ENCODE measurements at places on chromosomes 6 and 20. TPM values are rescaled to one million over a fixed set of nuclear protein-coding genes. Genes with fewer than 3 reads are reported as not detected.

AVP gene
- total RNA-seq: not detected

ROMO1 gene
- total RNA-seq: 629 TPM

DNA sequence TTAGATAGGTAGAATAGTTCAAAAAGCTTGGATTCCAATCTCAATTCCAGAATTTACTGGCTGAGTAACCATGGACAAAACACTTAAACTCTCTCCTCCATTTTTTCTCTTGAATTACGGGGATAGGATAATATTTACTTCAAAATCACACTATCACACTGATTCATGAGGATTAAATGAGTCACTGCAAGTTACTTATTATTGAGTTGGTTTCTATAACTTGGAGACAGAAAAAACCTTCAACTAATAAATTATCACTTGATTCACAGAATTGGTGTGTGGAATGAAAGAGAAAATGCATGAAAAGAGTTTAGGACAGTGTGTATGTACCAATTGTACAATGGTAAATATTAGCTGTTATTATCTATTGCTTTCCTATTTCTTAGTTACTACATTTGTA, 585.2 kb downstream of the PHF3 start:
- DNase-seq: no peak
- no peaks in the 10 kb centered on the region for H3K36me3 ChIP-seq
- no peak overlapping the region for H3K4me3 ChIP-seq
- H3K27me3 ChIP-seq: no peaks in the 10 kb centered on the region
- H3K27ac ChIP-seq: no peak overlapping the region
- H3K4me1 ChIP-seq: no peaks in the 10 kb centered on the region

DNA sequence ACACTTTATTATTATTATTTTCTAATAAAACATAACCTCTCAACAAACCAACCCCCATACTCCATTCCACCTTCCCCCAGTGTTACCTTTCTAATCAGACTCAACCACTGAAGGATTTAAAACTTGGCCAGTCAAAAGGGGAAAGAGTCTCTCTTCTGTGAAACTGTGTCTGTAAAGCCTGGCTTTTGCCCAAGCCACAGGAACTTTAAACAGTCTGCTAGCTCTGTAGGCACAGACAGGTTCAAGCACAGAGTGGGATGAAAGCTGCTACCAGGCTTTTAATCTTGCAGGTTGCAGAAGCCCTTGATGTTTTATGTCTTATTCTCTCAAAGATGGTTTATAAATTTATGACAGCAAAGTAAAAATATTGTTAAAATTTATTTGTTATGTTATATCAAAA, 585.7 kb downstream of the TENT5A start:
- no peak overlapping the region for H3K4me3 ChIP-seq
- no peak overlapping the region for H3K27ac ChIP-seq

CLPSL1 gene
- not detected for total RNA-seq

C20orf202 gene
- total RNA-seq: not detected

- H3K4me1 ChIP-seq: no peaks in the 10 kb centered on the region
- no peaks in the 10 kb centered on the region for H3K27me3 ChIP-seq
- no peaks in the 10 kb centered on the region for H3K36me3 ChIP-seq
- peak; percentile 18 for DNase-seq
- H3K27ac ChIP-seq: no peak overlapping the region
Observed at GRCh38 chr6:65776332-65776731, 69.3 kb upstream of the EYS start.

GRCh38 chr6:33692760-33693158, 18.7 kb downstream of the UQCC2 start:
- H3K27ac ChIP-seq: peak overlapping the region; percentile 53
- H3K27me3 ChIP-seq: no peaks in the 10 kb centered on the region
- H3K4me3 ChIP-seq: no peak overlapping the region
- peaks cover 30% of the 10 kb centered on the region for H3K4me1 ChIP-seq

- H3K4me1 ChIP-seq: peaks cover 34% of the 10 kb centered on the region
- peak; percentile 91 for DNase-seq
- H3K36me3 ChIP-seq: no peaks in the 10 kb centered on the region
Observed at GRCh38 chr6:41367700-41368099, 32.3 kb downstream of the NCR2 start.

TRAPPC3L gene
- total RNA-seq: not detected

DNA sequence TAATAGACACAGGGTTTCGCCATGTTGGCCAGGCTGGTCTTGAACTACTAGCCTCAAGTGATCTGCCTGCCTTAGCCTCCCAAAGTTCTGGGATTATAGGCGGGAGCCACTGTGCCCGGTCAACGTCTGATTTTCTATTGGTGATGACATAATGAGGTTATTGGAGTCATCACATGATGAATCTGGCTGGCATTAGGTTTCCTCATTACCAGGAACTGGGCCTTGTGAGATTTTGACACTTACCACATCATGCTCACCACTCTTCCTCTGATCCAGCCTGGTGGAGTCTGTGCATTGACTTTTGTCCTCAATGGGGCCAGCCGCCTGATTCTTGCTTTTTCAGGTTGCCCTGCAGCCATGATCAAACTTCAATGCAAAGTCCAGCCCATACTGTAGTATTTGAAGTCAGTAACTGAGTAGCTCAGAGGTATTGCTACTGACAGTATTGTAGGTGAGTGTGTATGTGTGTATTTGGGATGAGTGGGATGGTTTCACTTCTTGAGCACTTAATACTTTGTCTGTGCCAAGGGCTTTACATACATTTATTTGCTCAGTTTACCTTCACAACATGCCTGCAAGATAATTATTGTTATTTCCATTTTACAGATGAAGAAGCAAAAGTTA, 16.0 kb downstream of the ANKS1A start:
- no peak overlapping the region for H3K4me3 ChIP-seq
- no peaks in the 10 kb centered on the region for H3K27me3 ChIP-seq
- no peak overlapping the region for H3K27ac ChIP-seq
- no peaks in the 10 kb centered on the region for H3K36me3 ChIP-seq

- DNase-seq: peak; percentile 59
- H3K4me1 ChIP-seq: no peaks in the 10 kb centered on the region
- no peaks in the 10 kb centered on the region for H3K27me3 ChIP-seq
- H3K4me3 ChIP-seq: no peak overlapping the region
Observed at GRCh38 chr6:163554663-163555062, 140.1 kb downstream of the QKI start.

GRCh38 chr20:56978475-56978874, 288.0 kb downstream of the BMP7 start:
- peaks cover 3% of the 10 kb centered on the region for H3K27me3 ChIP-seq
- H3K27ac ChIP-seq: no peak overlapping the region
- DNase-seq: no peak
- no peaks in the 10 kb centered on the region for H3K4me1 ChIP-seq
- H3K36me3 ChIP-seq: no peaks in the 10 kb centered on the region

PSORS1C1 gene
- total RNA-seq: 5.2 TPM

- no peaks in the 10 kb centered on the region for H3K27me3 ChIP-seq
- DNase-seq: no peak
- H3K4me3 ChIP-seq: no peak overlapping the region
- no peak overlapping the region for H3K27ac ChIP-seq
- H3K36me3 ChIP-seq: peaks cover 6% of the 10 kb centered on the region
- H3K4me1 ChIP-seq: no peaks in the 10 kb centered on the region
Observed at GRCh38 chr20:63756648-63756991, 17.0 kb downstream of the SLC2A4RG start.

GRCh38 chr20:37362231-37362792, 16.4 kb downstream of the SRC start:
- no peak overlapping the region for H3K4me3 ChIP-seq
- H3K27me3 ChIP-seq: no peaks in the 10 kb centered on the region
- peaks cover 19% of the 10 kb centered on the region for H3K4me1 ChIP-seq
- no peak for DNase-seq

TSBP1 gene
- total RNA-seq: not detected

- H3K4me3 ChIP-seq: no peak overlapping the region
- H3K27me3 ChIP-seq: no peaks in the 10 kb centered on the region
- H3K36me3 ChIP-seq: no peaks in the 10 kb centered on the region
- H3K27ac ChIP-seq: no peak overlapping the region
Observed at GRCh38 chr6:35376281-35376680, 33.9 kb downstream of the PPARD start.

- H3K27me3 ChIP-seq: no peaks in the 10 kb centered on the region
- H3K4me1 ChIP-seq: no peaks in the 10 kb centered on the region
- no peak overlapping the region for H3K27ac ChIP-seq
- H3K4me3 ChIP-seq: no peak overlapping the region
Observed at GRCh38 chr6:120671519-120671918, 662.8 kb downstream of the TBC1D32 start.

ATRN gene
- 31.0 TPM for total RNA-seq

Data from stomach (tissue), 19 donors.